ENCODE measurements at places on chromosomes 3 and 15. TPM values are rescaled to one million over a fixed set of nuclear protein-coding genes. Genes with fewer than 3 reads are reported as not detected.
A peak's percentile ranks its signal among the peaks of the same experiment; 100 is the strongest.

DNA sequence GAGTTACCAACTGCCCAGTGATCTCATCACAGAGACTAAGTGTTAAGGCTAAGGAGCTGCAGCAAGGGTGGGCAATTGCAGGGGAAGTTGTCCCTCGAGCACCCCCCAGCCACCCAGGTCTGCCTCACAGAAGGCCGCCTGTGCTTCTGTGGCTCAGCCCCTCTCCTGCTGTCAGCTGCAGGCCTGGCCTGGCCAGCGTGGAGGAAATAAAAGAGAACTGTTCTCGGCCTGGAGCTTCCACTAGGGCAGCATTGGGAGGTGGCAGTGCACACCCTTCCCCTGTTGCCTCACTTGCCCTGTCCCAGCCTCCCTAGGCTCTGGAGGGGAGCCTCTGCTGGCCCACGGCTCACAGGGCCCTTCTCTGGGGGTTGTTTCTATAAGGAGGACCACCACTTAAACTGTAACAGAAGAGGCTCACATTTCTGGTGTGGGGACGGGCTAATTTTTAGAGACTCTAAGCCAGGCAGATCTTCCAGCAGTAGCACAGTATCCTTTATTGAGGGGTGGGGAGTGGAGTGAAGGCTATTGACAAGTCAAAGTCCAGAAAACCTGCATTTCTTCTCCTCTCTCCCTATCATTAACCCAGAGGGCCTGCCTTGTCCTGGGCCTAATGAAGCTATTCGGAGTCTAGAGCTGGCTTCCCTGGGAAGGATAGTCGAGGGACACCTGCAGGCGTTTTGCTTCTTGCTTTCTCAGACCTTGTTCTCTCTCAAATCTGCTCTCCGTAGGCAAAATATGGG, 75.6 kb upstream of the ADPGK start:
- no peak for DNase-seq

- no peak for DNase-seq
Observed at GRCh38 chr15:26697913-26698312, 75.0 kb downstream of the GABRB3 start.

GRCh38 chr3:126349611-126350501, 7.4 kb downstream of the KLF15 start:
- no peak for DNase-seq

GRCh38 chr15:59223736-59224135, 17.1 kb downstream of the LDHAL6B start:
- no peak for DNase-seq

- no peak for DNase-seq
Observed at GRCh38 chr3:119885746-119886530, 104.0 kb downstream of the NR1I2 start.

DNA sequence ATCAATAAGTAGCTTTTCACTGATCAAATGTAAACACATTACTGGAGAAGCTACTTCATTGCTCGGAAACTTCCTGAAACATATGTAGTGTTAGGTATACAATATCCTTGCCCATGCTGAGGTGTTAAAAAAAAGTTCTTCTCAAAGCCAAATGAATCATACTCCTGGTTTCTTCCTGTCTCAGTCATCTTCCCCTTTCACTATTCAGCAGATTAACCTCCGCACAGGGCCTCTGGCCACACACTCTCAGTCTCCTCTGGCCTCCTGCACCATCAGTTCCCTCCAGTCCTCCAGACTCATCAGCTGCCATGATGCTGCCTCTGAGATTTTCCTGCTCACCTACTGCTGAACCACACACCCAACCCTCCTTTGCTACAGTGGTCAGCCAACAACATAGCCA, 70.5 kb upstream of the BOC start:
- no peak for DNase-seq

GRCh38 chr3:143825513-143825912, 22.8 kb downstream of the SLC9A9 start:
- DNase-seq, result no peak

DNA sequence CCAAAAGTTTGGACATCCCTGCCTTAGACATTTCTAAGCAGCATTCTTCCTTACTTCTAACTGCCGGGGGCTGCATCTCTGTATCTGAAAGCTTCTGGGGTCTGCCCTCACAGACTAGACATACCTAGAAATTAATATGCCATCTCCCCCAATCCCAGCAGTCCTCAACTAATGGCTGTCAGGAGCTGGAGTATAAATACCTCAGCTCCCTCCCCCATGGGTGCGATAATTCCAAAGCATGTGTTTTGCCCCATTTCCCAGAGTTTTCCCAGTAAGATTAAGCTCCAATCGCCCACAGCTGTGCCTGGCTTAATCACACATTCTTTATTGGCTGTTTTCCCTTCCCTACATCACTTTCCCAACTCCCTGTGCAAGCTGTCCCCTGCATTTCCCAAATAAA, 13.8 kb upstream of the VPS8 start:
- no peak for DNase-seq

DNA sequence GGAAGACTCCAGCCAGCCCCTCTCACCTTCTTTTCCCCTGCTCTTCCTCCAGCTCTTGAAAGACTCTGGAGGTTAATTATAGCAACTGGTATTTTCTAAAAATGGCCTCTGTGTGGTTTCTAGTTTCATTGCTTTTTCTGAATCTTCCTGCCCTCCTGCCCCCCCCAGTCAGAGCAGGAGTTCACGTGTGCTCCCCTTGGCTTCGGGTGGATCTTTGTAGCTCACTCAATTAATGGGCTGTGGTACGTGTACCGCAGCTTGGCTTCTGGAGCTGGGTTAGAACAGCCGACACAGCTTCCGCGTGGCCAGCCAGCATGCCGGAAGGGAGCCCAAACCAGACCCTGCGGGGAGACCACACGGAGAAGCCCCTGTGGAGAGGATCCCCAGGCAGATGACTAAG, 31.5 kb downstream of the TM2D3 start:
- no peak for DNase-seq

- DNase-seq, result no peak
Observed at GRCh38 chr3:158403013-158403412, 168.0 kb upstream of the MLF1 start.

DNA sequence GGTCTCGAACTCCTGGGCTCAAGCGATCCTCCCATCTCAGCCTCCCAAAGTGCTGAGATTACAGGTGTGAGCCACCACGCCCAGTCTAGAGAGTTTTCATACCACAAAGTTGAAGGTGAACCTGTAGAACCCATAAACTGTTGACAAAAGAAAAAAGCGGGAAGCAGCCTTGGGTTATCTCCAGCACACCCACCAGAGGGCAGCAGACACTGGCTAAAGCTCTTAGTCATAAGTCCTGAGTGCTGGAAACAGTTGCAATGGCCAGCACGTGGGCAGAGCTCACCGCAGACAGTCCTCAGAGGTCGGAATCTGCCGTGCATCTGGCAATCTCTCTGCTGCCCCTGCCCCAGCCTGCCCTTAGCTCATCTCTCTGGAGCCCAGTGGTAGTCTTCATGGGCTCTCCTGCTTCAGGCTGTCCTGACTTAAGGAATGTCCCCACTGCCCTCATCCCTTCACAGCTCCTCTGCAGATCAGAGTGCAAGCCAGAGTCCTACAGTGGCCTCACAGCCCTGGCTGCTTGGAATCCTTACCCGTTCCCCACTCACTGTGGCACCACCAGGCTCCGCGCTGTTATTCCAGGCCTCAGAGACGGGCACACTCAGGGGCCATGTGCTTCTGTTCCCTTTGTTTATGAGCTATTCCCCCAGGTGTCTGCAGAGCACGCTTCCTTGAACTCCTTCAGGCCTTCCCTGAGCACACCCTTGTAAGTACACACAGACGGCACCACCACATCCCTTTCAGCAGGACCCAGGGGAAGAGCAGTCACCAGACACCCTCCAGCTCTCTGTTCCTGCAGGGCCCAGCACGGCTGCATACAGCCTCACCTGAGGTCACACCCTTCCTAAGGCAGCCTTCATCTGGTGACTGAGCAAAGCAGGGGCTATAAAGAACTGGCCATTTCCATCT, 8.8 kb upstream of the ELP6 start:
- DNase-seq, result peak; percentile 87

DNA sequence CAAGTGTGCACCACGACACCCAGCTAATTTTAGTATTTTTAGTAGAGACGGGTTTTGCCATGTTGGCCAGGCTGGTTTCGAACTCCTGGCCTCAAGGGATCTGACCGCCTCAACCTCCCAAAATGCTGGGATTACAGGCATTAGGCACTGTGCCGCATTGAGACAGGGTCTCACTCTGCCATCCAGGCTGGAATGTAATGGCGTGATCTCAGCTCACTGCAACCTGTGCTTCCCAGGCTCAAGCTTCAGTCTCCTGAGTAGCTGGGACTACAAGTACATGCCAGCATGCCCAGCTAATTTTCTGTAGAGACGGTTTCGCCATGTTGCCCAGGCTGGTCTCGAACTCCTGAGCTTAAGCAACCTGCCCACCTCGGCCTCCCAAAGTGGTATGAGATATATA, 51.6 kb downstream of the ACAD9 start:
- DNase-seq, result no peak

GRCh38 chr15:36925653-36926426, 174.5 kb downstream of the MEIS2 start:
- no peak for DNase-seq

DNA sequence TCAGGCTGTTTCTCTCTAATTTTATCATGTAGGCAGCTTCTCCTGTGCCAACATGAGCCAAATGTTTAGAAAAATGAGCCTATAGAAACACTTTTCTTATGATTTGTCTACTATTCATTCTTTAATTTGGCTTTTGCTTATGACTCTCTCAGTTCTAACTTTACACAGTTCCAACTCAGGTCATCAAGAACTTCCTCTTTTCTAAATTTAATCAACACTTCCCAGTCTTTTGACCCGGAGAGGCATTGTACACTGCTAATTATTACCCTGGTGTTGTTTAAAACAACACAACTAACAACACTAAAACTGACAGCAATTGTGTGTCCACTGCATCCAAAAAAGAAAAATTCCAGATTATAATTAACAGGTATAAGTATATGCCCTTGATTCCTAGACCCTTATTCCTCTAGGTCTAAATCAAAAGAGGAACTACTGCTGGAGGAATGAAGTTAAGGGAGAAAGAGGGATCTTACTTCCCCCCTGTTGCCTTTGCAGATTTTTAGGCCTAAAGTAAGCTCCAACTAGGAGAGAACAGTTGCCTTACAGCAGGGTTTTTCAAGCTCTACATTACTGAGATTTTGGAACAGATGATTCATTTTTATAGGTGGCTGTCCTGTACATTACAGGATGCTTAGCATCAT, 332.2 kb upstream of the GOLIM4 start:
- DNase-seq, result no peak

DNA sequence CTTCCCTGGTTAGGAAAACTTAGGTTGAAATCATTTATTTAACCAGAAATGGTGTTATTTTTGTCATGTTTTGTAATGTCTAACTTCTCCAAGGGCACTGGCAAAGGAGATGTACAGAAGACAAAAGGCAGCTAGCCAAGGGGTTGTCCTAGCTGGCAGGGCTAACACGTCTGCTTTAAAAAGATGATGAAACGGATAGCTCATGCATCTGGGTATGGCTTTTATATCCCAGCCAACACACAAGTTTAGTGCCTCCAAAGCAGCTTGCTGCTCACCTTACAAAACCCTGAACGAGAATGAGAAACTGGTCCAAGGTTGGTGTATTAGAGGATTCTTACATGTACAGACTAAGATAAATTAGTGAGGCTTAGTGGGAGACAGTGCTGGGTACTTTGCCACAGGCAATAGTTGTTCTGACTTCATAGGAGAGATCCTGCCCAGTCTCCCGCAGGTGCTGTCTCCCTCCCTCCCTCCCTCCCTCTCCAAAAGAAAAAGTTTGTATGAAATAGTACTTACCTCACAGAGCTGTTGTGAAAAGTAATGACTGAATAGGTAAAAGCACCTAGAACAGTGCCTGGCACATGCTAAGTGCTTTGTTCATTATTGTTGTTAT, 47.8 kb downstream of the KCNMB2 start:
- DNase-seq, result no peak

DNA sequence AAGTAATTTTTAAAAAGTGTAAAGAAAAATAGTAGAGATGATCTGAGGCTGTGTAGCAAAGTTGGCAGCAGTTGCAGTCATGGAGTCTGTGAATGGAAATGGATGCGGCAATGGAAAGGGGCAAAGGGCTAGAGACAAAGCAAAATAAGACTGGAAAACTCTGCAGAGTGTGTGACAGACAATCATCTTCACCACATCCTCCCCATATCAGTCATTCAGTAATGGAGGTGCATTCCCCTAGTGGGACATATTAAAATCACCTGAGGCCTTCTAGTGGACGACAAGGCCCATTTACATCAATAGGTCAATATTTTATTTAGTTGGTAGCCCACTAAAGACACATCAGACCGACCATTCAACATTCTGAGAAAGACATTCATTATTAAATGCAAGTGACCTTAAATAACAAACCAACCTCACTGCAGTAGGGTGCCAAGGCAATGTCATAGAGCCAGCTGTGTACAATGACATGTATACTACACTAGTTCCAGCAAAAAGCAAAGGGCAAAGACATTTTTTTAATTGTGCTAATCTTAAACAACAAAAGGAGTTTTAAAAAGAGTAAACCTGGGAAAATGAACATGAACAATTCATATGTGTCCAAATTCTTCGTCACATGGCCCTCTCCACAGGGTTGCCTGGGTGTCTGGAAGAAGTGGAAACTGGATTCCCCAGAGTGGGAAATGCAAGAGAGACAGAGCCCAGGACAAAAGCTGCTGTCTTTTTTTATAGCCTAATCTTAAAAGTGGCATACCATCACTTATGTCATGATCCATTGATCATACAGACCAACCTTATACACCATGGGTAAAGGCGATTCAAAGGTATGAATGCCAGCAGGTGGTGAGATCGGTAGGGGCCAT, 15.6 kb upstream of the RAP2B start:
- no peak for DNase-seq

GRCh38 chr15:62068071-62068809, 1.5 kb downstream of the C2CD4A start:
- no peak for DNase-seq

- DNase-seq, result no peak
Observed at GRCh38 chr3:133125171-133125570, 87.0 kb downstream of the TMEM108 start.

GRCh38 chr3:69305011-69305410, 80.9 kb downstream of the FRMD4B start:
- DNase-seq, result no peak

DNA sequence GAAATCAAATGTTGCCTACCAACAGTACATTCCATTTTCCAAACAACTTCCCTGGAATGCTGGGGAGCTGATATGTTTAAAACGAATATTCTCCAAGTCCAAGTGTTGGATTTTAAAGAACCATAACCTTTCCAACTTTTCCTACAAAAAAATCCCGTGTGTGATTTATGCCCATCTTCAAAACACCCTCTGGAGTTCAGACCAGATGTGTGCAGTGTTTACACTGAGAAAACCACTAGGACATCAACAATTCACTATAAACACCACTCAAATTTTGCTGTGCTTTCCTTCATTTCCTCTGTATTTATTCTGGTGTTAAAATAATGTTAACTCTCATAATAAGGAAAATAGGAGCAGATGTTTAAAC, 2.4 kb downstream of the VGLL4 start:
- peak; percentile 37 for DNase-seq

The LNP1 gene
- polyA plus RNA-seq, result 6.8 TPM

The PAK6 gene
- 6.5 TPM for polyA plus RNA-seq

The KAT2B gene
- polyA plus RNA-seq, result 29.9 TPM

The AMT gene
- polyA plus RNA-seq, result 41.2 TPM

The ARL14 gene
- 0.35 TPM for polyA plus RNA-seq

The DHX30 gene
- 65.3 TPM for polyA plus RNA-seq

The FBXW12 gene
- 0.73 TPM for polyA plus RNA-seq

The APOD gene
- polyA plus RNA-seq, result 13.3 TPM

The FSD2 gene
- polyA plus RNA-seq, result 0.12 TPM

The FHIT gene
- polyA plus RNA-seq, result 25.0 TPM
